ENCODE measurements at places on chromosomes 13 and 19.

GRCh38 chr19:33730858-33731607 is 65.6 kb upstream of the KCTD15 start:
- no peak for DNase-seq

GRCh38 chr13:85666356-85666755 is 132.9 kb downstream of the SLITRK6 start:
- no peak for DNase-seq

DNA sequence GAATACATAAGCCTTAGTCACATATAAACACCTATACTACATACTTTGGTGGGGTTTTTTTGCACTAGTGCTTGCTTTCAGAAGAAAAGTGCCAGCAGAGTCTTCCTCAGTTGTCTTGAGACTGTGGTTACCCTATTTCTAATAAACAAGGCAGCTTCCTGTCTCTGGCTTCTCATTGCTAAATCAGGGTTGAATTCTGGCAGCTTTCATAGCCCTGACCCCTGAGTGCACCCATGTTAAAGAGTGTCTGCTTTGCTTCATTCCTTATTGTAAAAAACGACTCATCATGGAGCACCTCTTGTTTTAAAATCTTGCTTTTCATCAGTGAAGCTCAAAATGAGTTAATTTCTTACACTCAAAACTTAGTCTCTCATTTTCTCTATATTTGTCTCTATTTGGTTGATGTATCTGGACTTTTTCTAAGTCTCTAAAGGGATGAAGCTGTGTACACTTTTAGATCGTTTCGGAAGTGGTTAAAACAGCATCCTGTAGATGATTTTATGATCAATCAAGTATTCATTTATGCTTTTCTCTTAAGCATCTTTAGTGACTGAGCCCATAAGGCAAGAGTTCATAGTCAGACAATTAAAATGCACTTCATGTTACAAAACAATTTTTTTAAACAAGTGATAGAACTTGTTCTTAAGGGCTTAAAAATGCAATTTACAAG is 72.1 kb downstream of the KLF12 start:
- peak; percentile 28 for DNase-seq

DNA sequence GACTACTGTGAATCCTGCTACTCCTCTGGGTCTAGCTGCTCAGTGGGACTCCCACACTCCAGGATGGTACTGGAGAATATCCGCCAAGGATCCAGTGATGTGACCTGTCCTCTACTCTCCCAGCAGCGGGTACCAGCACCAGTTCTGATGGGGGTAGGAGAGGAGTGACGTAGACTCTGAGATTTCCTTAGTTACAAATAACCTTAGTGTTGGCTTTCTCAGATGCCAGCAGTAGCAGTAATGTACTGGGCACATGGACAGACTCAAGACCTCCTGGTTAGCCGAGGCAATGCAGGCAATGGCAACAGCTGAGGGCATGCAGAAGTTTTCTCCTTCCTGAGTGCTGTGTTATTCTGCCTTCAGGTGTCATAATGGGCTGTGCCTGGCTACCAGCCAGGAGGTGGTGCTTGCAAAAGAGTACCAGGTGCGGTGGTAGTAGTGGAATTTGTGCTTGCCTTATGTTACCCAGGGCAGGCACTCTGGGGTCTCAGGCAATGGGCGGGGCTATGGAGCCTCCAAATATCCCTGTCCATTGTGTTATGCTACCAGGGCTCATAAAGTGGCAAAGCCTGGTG is 105.3 kb upstream of the KLF5 start:
- DNase-seq: no peak

DNA sequence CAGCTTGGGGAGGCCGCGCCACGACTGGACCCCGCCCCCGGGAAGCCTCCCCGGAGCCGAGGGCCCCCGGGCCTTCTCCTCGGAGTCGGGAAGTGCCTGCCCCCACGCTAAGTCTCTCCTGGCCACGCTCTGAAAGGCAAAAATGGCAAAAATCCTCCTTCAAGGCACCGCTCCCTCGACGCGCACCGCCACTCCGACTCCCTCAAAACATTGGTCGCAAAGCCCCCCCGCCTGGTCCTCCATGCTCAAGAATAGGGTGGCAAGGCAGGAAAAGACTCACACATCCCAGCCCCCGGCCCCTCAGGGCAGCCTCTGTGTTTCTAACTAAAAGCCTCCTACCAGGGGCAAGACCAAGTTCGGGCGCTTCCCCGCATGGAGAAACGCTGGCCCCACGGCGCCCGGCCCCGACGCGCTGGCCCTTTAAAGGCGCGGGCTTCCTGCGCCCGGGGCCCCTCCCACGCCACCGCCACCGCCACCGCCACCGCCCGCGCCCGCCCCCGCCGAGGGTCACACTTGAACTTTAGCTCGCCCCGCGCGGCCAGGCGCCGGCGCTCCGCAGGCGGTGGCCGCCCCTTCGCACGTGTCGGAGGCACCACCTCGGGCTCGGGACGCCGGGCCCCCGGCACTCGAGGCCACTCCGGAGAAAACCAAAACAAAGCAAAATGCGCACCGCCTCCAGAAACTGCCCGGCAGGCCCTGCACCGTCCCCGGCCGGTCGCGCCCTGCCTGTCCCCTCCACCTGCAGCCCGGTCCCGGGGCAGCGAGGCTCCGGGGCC is 1.9 kb downstream of the FOXO1 start:
- peak; percentile 63 for DNase-seq

GRCh38 chr13:34030782-34031181 is 212.8 kb downstream of the RFC3 start:
- DNase-seq: no peak

- no peak for DNase-seq
Measured at GRCh38 chr13:28002886-28003698, 14.6 kb upstream of the URAD start.
